Stimulated activated naive CD8-positive, alpha-beta T cell treated with anti-CD3 and anti-CD28 coated beads, Interleukin-15, Interleukin-2, amounts not matched to agents 100 U/mL and 50 U/mL, for 24 hours (primary cell): ENCODE measurements at places on chromosomes 13 and 19.
A peak's percentile ranks its signal among the peaks of the same experiment; 100 is the strongest.

DNA sequence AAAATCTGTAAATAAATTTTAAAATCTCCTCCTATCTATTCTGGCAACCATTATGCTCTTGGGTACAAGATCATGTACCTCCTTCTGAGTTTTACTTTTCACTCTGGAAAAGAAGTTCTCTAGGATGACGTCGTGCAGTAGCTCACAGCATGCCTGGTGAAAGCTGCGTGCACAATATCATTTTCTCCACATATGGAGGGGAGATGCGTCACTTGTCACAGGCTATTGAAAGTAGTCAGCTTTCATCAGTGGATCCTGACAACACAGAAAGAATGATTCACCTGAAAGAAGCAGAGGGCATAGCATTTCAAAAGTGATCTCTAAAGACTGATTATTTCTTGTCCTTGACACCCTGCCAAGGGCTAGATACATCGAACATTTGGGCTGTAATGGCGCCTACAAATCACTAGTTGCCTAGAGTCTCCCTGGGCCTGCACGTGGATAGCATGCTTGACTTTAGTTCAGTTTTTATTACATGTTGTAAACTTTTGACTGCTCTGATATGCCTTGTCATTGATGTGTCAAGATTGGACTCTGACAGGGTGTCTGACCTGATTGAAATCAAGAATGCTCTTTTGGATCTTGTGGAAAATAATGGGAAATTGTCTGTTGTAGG, 1365.6 kb downstream of the OLFM4 start:
- no peak for DNase-seq

DNA sequence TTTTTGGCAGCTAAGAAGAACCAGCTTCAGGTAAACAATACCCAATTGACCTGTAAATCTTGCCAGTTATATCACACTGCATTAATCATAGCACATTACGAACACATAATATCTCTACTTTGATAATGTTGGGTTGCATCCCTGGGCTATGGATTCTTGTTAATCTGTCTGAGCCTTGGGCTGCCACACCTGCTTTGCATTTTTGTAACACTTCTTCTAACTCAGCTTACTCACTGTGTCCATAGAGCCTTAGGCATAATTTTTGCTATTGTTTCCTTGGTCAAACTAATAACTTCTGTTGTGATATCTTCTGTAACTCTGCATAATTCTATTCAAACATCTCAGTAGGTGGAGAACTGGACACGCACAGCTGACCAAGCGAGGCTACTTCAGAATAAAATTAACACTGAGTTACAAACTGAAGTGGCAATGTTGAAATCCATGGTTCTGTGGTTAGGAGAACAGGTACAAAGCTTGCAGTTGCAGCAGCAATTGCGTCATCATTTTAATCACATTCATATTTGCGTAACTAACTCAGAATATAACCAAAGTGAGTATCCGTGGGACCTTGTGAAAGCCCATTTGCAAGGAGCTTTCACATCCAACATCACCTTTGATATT, 6.4 kb downstream of the ZNF350 start:
- DNase-seq, result no peak

DNA sequence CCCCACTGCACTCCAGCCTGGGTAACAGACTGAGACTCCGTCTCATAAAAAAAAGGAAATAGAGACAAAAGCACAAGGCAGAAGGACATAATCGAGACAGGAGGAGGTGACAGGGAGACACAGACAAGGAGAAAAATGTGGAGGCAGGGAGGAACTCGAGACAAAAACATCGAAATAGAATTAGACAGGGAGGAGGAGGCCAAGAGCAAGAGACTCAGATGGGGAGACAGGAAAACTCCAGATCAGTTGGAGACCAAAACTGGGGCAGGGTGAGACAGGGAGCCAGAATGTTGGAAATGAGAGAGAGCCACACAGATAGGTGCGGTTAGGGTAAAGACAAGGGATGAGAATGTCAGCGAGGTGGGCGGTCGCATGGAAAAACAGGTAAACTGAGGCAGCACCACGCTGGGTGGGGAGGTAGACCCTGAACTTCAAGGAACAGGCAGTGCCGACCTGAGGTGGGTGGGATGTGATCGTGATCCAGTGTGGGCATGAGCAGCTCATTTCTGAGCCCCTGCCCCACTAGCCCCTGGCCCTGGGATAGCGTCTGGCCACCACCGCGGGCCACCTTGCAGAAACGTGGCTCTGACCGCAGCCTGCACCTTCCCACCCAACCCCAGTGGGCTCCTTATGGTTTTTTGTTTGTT, 15.2 kb downstream of the CYTH2 start:
- no peak for DNase-seq

- DNase-seq, result no peak
Observed at GRCh38 chr13:109998684-109999533, 212.5 kb upstream of the IRS2 start.

GRCh38 chr19:51158474-51159129, 16.5 kb downstream of the SIGLEC7 start:
- DNase-seq, result peak; percentile 89

GRCh38 chr13:77514336-77514726, 21.2 kb upstream of the SCEL start:
- no peak for DNase-seq

DNA sequence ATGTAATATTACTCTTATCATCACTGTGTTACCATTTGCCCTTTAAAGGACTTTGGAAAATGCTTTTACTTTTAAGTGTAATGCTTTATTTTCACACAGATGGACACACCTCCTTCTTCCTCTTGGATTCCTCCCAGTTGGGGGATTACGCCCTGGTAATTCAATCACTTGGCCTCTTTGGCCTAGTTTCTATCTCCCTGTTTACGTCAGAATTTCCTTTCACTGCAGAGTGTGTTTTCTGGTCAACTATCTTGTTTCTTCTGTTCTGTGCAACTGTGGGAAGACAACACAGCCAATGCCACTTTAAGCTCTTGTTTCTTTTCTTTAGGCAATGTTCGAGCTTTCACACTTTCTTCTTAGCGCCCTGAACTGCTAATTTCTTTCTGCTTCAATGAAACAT, 257.3 kb upstream of the MAB21L1 start:
- no peak for DNase-seq

- DNase-seq, result no peak
Observed at GRCh38 chr19:13834244-13835069, 39.2 kb downstream of the ZSWIM4 start.

- no peak for DNase-seq
Observed at GRCh38 chr13:97266332-97266731, 44.2 kb downstream of the MBNL2 start.

GRCh38 chr13:93655154-93655553, 428.5 kb downstream of the GPC6 start:
- no peak for DNase-seq

DNA sequence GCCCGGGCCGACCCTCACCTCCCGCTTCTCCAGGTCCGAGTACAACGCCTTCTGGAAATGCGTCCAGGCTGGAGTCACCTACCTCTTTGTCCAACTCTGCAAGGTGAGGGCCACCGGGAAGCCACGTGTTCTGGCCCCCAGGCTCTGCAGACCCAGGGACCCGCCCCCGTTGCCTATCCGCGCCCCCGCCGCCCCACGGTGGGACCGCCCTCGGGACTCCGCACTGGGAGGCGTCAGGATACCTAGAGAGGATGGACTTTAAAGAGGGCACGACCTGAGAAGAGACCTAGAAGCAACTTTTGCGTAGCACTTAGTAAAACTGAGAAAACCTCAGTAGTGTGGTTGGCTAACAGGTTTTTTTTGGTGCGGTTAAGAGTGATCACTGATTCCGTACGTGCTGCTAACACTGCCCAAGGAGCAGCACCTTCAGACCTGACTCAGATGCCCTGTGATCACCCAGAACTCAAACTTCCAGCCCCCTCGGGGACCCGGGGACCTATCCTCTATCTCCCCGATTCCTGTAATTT, 492 bp downstream of the TMEM147 start:
- peak; percentile 79 for DNase-seq

DNA sequence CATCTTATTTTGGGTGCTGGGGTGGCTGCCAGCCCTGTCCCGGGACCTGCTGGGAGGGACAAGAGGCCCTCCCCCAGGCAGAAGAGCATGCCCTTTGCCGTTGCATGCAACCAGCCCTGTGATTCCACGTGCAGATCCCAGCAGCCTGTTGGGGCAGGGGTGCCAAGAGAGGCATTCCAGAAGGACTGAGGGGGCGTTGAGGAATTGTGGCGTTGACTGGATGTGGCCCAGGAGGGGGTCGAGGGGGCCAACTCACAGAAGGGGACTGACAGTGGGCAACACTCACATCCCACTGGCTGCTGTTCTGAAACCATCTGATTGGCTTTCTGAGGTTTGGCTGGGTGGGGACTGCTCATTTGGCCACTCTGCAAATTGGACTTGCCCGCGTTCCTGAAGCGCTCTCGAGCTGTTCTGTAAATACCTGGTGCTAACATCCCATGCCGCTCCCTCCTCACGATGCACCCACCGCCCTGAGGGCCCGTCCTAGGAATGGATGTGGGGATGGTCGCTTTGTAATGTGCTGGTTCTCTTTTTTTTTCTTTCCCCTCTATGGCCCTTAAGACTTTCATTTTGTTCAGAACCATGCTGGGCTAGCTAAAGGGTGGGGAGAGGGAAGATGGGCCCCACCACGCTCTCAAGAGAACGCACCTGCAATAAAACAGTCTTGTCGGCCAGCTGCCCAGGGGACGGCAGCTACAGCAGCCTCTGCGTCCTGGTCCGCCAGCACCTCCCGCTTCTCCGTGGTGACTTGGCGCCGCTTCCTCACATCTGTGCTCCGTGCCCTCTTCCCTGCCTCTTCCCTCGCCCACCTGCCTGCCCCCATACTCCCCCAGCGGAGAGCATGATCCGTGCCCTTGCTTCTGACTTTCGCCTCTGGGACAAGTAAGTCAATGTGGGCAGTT, 8.6 kb downstream of the CALM3 start:
- peak; percentile 2 for DNase-seq

DNA sequence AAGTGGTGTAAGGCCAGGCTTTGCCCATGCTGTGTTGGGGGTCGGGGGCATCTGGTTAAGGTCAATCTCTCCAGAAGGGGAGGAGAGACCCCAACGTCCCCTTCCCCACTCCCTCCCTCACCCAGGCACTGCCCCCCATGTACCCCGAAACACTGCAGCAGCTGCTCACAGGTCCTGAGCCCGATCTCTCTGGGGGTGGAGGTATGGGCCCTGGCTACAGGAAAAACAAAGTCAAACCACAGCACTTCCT, 10.2 kb downstream of the CAPN12 start:
- DNase-seq, result no peak

- DNase-seq, result no peak
Observed at GRCh38 chr13:25046274-25046984, 49.5 kb upstream of the PABPC3 start.

GRCh38 chr13:20198781-20199180, 6.0 kb upstream of the GJB2 start:
- no peak for DNase-seq

DNA sequence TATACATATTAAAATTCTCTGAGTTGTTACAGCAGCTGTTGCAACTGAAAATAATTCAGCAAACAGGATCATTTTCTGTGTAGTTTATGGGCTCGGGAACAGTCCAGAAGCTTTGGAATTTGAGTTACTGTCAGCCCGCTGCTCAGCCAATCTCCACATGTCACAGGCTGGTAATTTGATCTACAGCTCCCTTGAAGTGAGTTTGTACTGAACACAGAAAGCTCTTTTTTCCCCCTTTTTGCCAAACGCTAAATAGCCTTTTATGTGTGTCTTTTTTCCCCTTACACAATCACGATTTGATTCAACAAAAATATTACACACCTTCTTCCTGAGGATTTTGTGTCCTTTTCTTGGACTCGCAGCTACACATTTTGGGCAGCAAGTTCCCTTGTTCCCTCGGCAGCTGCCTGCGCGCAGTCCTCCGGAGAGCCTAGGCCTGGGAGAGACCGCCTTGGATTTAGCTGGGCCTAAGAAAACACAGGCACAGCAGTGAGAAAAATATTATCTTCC, 371.4 kb downstream of the KCNRG start:
- no peak for DNase-seq

DNA sequence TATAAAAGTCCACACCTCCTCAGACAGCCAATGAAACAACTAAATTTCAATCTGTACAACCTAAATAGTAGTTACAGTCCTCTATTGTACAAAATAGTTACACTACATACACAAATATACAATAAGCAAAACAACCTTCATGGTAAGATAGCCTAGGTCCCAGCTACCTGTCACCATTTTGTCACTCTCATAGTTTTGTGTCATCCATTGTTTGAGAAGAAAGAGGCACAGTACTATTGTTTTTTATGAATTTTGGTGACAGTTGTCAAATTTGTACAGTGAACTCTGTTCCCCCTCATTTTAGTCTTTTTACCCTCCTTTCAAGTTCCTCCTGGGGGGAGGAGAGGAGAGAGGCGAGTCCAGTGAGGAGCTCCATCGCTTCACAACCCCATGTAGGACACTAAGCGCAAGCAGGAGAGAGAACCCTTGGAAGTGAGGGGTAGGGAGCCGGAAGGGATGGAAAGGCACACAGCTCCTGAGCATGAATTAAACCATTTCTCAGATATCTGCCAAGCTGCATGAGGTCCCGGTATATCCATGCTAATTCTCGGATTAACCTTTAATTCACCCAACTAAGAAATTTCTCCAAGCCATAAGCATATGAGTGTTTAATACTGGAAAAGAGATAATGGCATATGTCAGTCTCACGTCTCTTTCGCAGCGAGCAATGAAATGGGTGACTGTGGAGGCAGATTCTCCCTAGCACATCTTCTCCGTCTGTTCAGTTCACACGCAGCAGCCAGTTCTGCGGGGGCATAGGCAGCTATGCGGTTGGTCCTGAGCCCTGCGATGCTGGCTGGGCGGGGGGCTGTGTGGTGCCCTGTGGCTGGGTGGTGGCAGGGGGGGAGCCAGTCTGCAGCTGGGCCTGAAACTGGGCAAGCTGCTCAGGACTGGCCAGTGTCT, 60.5 kb downstream of the SERP2 start:
- DNase-seq, result no peak

- no peak for DNase-seq
Observed at GRCh38 chr13:54513254-54513653, 1484.6 kb downstream of the OLFM4 start.

DNA sequence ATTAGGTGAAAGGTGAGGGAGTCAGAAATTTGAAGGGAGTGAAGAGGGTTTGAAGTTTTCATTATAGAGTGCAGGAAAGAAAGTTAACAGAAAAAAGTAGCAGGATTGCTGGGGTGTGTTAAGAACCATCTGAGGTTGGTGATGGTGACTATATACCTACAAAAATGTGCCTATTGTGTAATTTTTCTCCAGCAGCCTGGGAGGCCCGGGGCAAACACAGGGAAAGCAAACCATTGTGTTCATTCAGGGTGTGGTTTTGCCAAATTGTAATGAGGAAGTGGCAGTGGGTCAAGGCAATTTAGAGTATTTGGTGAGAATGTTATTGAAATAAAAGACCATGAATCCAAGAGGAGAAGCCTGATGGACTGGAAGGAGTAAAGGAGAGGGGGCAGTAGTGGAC, 8.2 kb upstream of the SUCLA2 start:
- DNase-seq, result no peak

GRCh38 chr13:74820809-74821208, 661.2 kb downstream of the TBC1D4 start:
- DNase-seq, result no peak

- DNase-seq, result no peak
Observed at GRCh38 chr19:5128251-5128935, 159.5 kb downstream of the KDM4B start.
